ENCODE measurements at places on chromosomes 12 and 14. TPM values are rescaled to one million over a fixed set of nuclear protein-coding genes. Genes with fewer than 3 reads are reported as not detected.

GRCh38 chr14:89965839-89966238, 10.1 kb downstream of the TDP1 start:
- H3K27me3 ChIP-seq, result no peaks in the 10 kb centered on the region
- DNase-seq, result no peak
- no peak overlapping the region for H3K4me3 ChIP-seq
- no peaks in the 10 kb centered on the region for H3K4me1 ChIP-seq
- no peak overlapping the region for H3K27ac ChIP-seq

GRCh38 chr12:21301-22189, 45.0 kb upstream of the IQSEC3 start:
- H3K27me3 ChIP-seq, result no peaks in the 10 kb centered on the region
- no peak overlapping the region for H3K4me3 ChIP-seq
- no peaks in the 10 kb centered on the region for H3K4me1 ChIP-seq
- DNase-seq, result peak; percentile 84
- peaks cover 14% of the 10 kb centered on the region for H3K36me3 ChIP-seq

DNA sequence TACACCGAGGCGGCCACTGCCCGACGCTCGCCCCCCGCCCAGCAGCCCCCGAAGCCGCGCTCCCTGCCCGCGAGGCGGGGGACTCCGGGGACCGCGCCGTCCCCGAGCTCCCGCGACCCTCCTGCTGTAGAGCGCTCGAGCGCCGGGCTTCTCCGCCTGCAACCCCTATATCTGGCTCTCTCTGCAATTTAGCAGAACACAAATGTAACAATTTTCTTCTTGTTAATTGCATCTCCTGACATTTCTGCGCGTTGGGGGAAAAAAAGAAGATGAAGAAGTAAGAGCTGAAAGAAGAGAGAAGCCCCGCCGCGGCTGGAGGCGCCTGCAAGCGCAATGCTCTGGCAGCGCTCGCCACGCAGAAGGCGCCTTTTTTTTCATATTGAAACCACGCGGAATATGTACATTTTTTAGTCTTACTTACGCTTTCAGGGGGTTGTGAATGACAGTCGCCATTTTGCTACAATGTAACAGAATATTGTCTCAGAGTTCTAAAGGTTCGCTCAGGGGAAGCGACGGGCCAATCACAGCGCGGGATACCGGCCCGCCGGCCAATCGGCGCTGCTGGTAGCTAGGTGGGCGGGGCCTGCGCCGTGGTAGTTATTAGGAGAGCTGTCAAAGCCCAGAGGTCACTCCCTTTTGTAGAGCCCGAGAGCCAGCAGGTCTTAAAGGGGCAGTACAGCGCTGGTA, at the start of gene DPF3:
Gene DPF3 (minus strand): TSS at position 466 of the 687 bp plus-strand sequence. CDS start 13 bp downstream, at position 453.
- H3K4me1 ChIP-seq, result peaks cover 28% of the 10 kb centered on the region
- peak; percentile 97 for DNase-seq
- H3K36me3 ChIP-seq, result no peaks in the 10 kb centered on the region

GRCh38 chr12:9796346-9796745, 30.9 kb upstream of the KLRF1 start:
- no peak for DNase-seq
- H3K4me3 ChIP-seq, result no peak overlapping the region
- H3K27me3 ChIP-seq, result no peaks in the 10 kb centered on the region
- H3K27ac ChIP-seq, result no peak overlapping the region

VWF gene
- 0.13 TPM for total RNA-seq

SLC25A47 gene
- not detected for total RNA-seq

Data from osteocyte (in vitro differentiated cells).